ENCODE measurements at places on chromosomes 2 and 18.

DNA sequence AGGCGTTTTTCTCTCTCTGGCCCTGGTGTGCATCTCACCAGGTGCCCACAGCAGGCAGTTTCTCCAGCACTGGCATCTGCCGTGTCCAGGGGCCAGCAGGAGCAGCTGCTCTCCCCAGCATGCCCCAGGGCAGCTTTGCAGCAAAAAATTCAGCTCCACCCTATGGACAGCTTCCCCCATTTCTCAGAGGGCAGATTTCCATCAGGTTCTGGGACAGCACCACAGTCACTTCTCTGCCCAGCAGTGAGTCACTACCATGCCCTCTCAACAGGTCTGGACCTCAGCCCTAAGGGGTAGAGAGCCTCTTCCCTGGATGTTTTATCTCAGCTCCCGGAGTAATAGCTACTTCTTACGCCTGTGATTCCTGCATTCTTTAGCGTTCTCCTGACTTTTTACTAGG is 170.2 kb upstream of the RAB12 start:
- no peak for DNase-seq

DNA sequence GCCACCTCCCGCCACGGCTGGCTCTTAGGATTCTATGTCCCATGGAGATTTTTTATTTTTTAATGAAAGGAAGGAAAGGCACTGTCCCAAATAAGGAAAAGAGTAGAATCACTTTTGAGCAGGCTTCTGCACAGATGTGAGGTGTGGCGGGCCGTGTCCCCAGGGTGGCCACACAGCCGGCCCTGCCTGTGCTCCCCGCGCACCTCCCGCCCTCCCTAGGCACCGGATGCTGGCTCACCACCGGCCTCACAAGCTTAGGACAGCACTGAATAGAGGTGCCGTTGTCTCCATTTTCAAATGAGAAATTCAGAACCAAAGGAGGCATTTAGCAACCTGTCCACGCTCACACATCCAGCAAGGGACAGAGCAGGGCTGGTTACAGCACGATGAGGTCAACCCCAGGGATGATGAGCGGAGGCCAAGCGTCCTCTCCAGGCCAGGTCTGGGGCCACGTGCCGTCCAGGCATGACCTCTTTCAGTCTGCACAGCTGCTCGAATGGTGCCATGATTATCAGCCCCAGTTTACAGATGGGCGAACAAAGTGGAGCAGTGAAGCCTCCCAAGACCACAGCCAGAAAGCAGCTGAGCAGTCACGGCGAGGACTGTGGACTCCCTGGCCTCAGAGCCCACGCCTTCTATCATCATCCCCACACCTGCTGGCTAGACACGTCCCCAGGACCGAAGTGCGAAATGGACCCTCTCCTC is 20.7 kb upstream of the TEX51 start:
- DNase-seq: no peak

- DNase-seq: no peak
These were observed 204.8 kb upstream of the SH3BP4 start for GRCh38 chr2:234747032-234747431.

DNA sequence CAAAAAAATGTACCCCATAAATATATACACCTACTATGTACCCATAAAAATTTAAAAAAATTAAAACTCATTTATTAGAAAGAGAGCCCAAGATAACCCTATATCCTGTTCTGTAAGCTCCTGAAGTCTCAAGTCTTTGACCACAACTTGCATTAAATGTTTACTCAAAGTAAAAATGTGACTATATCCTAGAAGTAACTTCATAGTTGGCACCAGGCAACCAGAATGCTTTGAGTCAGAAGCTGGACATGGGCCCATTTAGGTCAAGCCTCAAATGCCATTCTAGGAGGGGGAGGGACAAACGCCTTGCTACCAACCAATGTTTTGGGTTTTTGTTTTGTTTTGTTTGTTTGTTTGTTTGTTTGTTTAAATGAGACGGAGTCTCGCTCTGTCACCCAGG is 9.3 kb upstream of the TBC1D8 start:
- DNase-seq: no peak

- DNase-seq: peak; percentile 72
These were observed 77.8 kb downstream of the MBP start for GRCh38 chr18:77054606-77055428.

Measured in bone marrow (tissue), 2 donors.